Thoracic aorta (tissue), 2 donors: ENCODE measurements at places on chromosomes 16 and 17. TPM values are rescaled to one million over a fixed set of nuclear protein-coding genes. Genes with fewer than 3 reads are reported as not detected.

- H3K4me3 ChIP-seq: no peak overlapping the region
- no peak for DNase-seq
- H3K36me3 ChIP-seq: no peaks in the 10 kb centered on the region
- no peaks in the 10 kb centered on the region for H3K4me1 ChIP-seq
These were observed 22.4 kb upstream of the DYNLRB2 start for GRCh38 chr16:80518436-80518835.

GRCh38 chr16:56300242-56300623 lies 108.9 kb downstream of the GNAO1 start:
- DNase-seq: no peak
- no peaks in the 10 kb centered on the region for H3K4me1 ChIP-seq
- H3K4me3 ChIP-seq: no peak overlapping the region
- no peaks in the 10 kb centered on the region for H3K36me3 ChIP-seq
- H3K27ac ChIP-seq: no peak overlapping the region
- H3K27me3 ChIP-seq: no peaks in the 10 kb centered on the region

DNA sequence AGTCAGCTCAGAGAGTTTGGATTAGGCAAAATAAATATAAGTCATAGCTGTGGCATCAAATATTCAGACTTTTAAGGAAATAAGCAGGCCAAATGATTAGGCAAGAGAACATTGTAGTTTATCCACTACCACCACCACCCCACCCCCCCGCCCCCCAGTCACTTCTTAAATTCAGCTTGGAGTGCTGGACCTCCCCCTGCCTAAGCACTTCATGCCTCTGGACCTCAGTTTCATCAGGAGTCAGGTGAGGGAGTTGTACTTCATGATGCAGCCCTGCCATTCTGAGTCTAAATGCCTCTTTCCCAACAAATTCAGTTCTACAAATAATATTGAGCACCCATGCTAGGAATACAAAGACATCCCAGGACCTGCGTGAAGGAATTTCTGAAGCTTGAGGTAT lies 2.0 kb downstream of the POLR2C start:
- DNase-seq: no peak
- no peak overlapping the region for H3K4me3 ChIP-seq
- H3K4me1 ChIP-seq: peaks cover 11% of the 10 kb centered on the region
- H3K27ac ChIP-seq: no peak overlapping the region
- no peaks in the 10 kb centered on the region for H3K27me3 ChIP-seq

DNA sequence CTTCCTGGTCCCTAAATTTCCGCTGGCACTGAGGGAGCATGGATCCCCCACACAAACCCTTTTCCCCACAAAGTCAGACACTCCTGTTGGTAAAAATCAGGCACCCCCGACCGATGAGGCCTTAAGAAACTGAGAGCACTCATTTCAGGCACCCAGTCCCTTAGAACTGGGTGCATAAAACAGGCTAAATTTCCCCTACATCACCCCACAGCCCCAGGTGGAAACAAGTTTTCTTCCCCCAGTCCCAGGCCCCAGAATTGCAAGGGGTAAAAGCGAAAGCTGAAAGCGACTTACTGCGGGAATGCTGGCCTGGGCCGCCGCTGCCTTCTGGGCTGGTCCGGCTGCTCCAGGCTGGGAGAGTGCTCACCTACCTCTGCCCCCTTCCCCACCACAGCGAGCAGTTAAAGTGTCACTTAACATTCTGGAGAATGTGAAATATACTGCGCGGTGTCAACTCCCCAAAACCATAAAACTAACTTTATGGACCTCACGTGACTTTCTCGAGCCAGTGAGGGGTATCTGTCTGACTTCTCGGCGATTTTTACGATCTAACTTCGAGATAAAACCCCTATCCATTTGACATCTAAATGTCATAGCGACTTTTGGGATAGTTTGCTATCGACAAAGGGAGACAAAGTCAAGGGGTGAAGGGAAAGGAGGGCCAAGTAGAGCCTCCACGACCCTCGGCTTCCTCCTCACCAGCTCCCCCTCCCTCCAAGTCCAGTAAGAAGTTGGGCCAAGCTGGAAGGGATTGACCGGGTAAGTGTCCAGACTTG lies at the start of gene HOXB3:
Gene HOXB3, minus strand, starts transcription at position 411 of the 776 bp plus-strand sequence. CDS start 37,767 bp downstream, outside the sequence.
- H3K4me1 ChIP-seq: peaks cover 13% of the 10 kb centered on the region
- H3K36me3 ChIP-seq: peaks cover under 1% of the 10 kb centered on the region
- H3K27ac ChIP-seq: no peak within 1 kb of the TSS
- no peak for DNase-seq
- H3K4me3 ChIP-seq: peak within 1 kb of the TSS; percentile 37

GRCh38 chr16:67881621-67882161 lies 3.0 kb upstream of the NRN1L start:
- peaks cover 60% of the 10 kb centered on the region for H3K36me3 ChIP-seq
- H3K4me3 ChIP-seq: no peak overlapping the region
- no peaks in the 10 kb centered on the region for H3K27me3 ChIP-seq
- DNase-seq: no peak
- H3K4me1 ChIP-seq: peaks cover 17% of the 10 kb centered on the region

DNA sequence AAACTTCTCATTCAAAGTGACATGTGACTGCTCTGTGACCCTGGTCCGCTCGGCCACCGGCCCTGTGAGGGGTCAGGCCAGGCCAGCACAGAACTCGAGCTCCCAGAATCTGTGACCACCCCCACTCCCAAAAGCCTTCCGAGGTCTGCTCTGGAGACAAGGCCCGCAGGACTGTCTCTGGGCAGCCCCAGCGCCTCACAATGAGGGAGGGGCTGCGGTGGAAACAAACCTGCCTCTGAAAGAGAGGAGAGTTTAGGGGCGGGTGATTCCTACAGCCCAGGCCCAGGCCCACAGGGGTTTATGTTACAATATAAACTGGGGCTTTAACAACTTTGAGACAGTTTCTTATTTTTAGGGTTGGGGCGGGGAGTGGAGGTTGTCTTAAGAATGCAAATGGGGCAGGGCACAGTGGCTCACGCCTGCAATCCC lies 19.9 kb downstream of the IGFBP4 start:
- DNase-seq: no peak
- H3K4me3 ChIP-seq: no peak overlapping the region
- H3K27me3 ChIP-seq: no peaks in the 10 kb centered on the region
- H3K27ac ChIP-seq: no peak overlapping the region
- no peaks in the 10 kb centered on the region for H3K36me3 ChIP-seq

DNA sequence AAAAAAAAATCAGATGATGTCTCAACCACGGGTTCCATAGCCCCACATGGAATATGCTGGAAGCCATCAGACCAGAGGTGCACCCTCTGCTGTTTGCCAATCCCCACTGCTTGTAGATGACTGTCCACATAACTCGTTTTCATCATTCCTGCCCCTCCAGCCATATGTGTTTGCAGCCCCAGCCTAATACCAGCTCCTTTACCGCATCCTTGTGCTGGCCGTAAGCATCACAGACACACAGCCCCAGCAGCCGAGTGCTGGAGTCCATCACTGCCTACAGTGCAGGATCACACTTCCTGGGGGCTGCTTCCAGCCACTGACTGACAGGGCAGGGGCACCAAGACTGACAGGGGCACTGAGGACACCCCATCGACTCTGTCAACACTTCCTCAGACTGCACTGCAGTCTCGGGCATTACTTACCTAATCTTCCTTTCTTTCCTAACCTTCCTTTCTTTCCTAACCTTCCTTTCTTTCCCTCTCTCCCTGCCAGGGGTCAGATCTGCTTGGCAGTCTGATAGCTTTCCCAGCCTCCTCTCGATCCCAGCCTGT lies 5.0 kb downstream of the RCVRN start:
- DNase-seq: no peak
- H3K27ac ChIP-seq: no peak overlapping the region
- no peaks in the 10 kb centered on the region for H3K4me1 ChIP-seq
- no peak overlapping the region for H3K4me3 ChIP-seq
- H3K36me3 ChIP-seq: no peaks in the 10 kb centered on the region

DNA sequence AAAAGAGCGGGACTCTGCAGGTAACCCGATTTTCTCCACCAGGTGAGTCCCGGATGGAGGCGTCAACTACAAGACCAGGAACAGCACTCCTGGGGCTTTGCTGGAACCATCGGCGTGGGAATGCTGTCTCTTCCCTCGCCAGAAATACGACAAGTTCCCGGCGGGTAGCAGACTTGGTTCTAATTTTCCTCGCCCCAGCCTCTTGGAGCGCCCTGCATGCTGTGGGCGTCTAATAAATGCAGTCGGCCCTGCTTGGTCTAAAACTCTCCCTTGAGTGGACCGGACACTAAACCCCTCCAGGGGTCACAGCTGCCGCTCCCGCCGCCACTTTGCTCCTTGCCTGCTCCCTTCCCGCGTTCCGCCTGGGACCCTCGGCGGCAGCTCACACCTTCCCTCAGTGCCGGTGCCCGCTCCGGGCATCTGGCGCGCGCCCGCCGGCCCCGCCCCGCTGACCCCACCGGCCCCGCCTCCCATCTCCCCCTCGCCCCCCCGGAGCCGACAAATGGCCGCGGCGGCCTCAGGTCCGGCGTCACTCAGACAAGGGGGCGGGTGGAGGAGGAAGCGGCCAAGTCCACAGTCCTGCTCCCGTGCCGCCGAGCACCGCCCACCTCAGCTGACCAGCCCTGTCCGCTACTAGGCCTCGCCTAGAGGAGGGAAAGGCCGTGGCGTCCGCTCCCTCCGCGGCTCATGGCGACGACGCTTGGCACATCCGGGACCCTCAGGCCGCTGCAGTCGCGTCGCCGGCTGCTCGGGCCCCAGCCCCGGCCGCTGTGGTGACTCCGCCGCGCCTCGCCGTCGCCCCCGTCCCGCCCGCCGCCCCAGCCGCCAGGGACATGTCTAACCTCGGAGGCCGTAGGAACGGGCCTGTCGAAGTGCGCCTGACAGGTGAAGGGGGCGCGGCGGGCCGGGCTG lies 65.8 kb downstream of the KPNA2 start:
- H3K27me3 ChIP-seq: no peaks in the 10 kb centered on the region
- peak overlapping the region; percentile 77 for H3K27ac ChIP-seq
- no peaks in the 10 kb centered on the region for H3K36me3 ChIP-seq
- H3K4me1 ChIP-seq: peaks cover 18% of the 10 kb centered on the region
- peak; percentile 84 for DNase-seq

GRCh38 chr16:78620291-78620690 lies 520.8 kb downstream of the WWOX start:
- no peaks in the 10 kb centered on the region for H3K4me1 ChIP-seq
- no peak for DNase-seq
- no peaks in the 10 kb centered on the region for H3K27me3 ChIP-seq
- no peak overlapping the region for H3K27ac ChIP-seq

- DNase-seq: no peak
- H3K36me3 ChIP-seq: peaks cover 22% of the 10 kb centered on the region
- no peak overlapping the region for H3K27ac ChIP-seq
- peaks cover 19% of the 10 kb centered on the region for H3K4me1 ChIP-seq
- H3K4me3 ChIP-seq: no peak overlapping the region
These were observed 35.7 kb upstream of the TRAP1 start for GRCh38 chr16:3752984-3753383.

DNA sequence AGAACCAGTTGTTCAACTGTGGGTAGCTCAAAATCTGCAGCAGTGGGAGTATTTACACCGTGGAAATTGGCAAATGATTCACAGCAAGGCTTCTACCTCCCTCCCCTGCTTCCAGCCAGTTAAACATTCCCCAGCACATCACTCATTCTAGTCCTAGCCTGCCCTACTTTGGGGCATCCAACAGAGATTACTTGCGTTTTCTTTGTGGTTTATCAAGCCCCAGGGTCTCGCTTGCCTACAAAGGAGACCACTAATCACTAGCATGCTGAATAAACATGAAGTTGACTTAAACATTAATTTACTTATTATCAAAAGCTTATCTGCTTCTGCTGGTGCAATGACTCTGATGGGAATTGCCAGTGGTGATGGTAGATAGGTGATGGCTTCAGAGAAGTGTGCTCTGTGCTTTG lies 94.5 kb downstream of the MARF1 start:
- H3K27me3 ChIP-seq: no peaks in the 10 kb centered on the region
- peaks cover 10% of the 10 kb centered on the region for H3K4me1 ChIP-seq
- no peak for DNase-seq
- H3K4me3 ChIP-seq: no peak overlapping the region
- no peak overlapping the region for H3K27ac ChIP-seq

GRCh38 chr16:84259691-84260090 lies 19.9 kb upstream of the KCNG4 start:
- no peak for DNase-seq
- H3K27me3 ChIP-seq: no peaks in the 10 kb centered on the region
- no peaks in the 10 kb centered on the region for H3K36me3 ChIP-seq
- H3K4me1 ChIP-seq: no peaks in the 10 kb centered on the region
- no peak overlapping the region for H3K4me3 ChIP-seq

DNA sequence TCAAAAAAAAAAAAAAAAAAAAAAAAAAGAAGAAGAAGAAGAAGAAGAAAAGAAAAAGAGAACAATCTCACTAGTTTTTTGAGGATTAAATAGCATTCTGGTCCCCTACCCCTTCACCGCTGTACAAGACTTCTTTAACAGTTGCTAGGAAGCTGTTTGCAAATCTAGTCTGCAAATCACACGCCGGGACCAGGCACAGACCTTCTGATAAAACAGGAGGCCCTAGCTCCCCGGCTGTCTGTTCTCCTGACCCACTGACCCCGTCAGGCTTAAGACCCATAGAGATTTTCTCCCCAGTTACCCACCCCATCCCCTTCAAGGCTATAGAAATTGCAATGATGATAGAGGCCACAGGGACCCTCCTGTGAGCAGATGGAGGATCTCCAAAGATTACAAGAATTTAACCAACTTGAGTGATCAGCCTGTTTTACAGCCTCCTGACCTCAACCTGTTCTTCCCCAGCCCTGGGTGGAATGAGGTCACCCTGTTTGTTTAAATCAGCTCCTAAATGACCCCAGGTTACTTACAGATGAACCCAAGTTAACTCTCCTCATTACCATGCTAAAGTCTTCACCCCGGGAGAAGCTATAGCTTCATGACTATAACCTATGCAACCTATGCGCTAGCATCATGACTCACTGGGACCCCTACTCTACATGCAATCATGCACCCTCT lies 11.8 kb upstream of the SULT1A1 start:
- H3K27me3 ChIP-seq: no peaks in the 10 kb centered on the region
- H3K4me1 ChIP-seq: no peaks in the 10 kb centered on the region
- no peak for DNase-seq
- H3K4me3 ChIP-seq: no peak overlapping the region

GRCh38 chr17:47698749-47699535 lies 5.0 kb downstream of the TBKBP1 start:
- no peak overlapping the region for H3K27ac ChIP-seq
- no peaks in the 10 kb centered on the region for H3K27me3 ChIP-seq
- no peak overlapping the region for H3K4me3 ChIP-seq
- H3K4me1 ChIP-seq: peaks cover 12% of the 10 kb centered on the region
- DNase-seq: no peak

DNA sequence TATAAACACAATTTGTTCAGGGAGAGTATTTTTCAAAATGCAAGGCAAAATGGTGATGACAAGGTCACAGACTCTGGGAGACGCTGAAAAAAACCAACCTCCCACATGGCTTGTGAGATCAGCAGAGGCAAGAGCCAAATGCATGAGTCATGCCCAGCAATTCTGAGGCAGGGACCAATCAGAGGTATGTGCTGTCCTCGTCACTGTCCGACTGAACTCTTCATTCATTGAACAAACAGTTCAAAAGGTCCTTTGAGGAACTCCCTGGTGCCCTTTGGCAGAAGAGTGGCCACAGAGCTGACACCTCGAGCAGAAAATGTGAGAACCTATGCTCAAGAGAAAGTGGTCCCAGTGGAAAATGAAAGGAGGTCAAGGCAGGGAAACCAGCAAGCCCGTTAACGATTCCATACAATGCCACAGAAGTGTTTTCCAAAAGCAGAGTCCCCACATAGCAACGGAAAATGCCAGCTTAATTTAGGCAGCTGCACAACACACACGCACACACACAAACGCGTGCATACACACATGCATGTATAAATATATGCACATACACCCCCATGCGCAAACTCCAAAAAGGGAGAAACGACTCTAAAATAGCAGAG lies 50.9 kb downstream of the CDH11 start:
- H3K4me1 ChIP-seq: peaks cover 27% of the 10 kb centered on the region
- peak overlapping the region; percentile 80 for H3K27ac ChIP-seq
- peak; percentile 51 for DNase-seq

Gene TMEM235
- not detected for total RNA-seq

Gene MNT
- total RNA-seq: 17.9 TPM

Gene GAST
- not detected for total RNA-seq

Gene MPV17L
- total RNA-seq: 8.2 TPM

Gene CCDC182
- total RNA-seq: not detected
